T-helper 17 cell (primary cell): ENCODE measurements at places on chromosomes 5 and 9. TPM values are rescaled to one million over a fixed set of nuclear protein-coding genes. Genes with fewer than 3 reads are reported as not detected.

The MLANA gene
- not detected for total RNA-seq

The CDX1 gene
- total RNA-seq: not detected

The MAP3K1 gene
- total RNA-seq: 120 TPM

The GCNT4 gene
- total RNA-seq: 4.9 TPM

The CTSV gene
- not detected for total RNA-seq

The SYNPO gene
- total RNA-seq: not detected

DNA sequence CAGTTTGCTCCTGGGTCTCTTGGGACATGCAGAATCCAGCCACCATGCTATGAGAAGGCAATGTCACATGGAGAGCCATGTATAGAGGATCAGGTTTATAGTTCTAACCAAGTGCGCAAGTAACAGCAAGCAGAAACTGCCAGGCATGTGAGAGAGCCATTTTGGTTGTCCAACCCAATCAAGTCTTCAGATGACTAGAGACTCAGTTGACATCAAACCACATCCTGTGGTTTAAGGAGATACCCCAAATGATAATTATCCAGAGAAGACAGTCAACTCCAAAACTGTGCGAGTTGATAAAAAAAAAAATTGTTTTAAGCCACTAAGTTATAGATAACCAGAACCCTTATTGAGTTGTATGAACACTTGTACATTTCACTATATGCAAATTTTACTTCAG, 40.2 kb downstream of the TMEM232 start:
- no peak overlapping the region for H3K4me3 ChIP-seq
- no peak for DNase-seq
- no peak overlapping the region for H3K27ac ChIP-seq
- no peaks in the 10 kb centered on the region for H3K27me3 ChIP-seq
- no peaks in the 10 kb centered on the region for H3K4me1 ChIP-seq

DNA sequence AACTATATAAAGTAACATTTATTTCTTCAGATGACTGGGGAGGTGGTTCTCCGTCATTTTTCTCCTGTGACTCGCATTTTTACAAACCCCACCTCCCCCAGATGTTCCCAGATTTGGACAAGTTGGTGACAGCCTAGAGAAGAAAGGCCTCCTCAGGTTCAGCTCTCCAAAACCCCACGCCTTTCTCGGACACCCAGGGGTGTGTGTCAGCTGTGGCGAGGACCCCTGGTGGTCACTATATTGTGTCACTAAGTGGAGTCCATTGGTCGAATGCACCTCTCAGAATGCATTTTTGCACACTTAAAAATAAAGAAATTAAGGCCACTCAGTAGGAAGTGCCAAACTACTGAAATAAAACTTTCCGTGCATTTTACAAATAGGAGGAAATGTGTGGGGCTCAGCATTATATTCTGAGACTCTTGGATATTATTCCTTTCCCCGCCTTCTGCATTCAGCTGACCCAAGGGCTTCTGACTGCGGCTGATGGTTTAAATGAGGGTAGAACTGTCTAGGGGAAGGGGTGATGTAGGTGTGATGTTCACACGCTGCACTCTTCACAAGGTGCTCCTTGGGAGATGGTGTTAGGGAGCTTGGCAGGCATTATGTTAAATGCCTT, 47.6 kb downstream of the ACO1 start:
- peaks cover 6% of the 10 kb centered on the region for H3K4me1 ChIP-seq
- H3K4me3 ChIP-seq: no peak overlapping the region
- DNase-seq: no peak

GRCh38 chr5:6076341-6077239, 301.8 kb downstream of the MED10 start:
- H3K4me1 ChIP-seq: no peaks in the 10 kb centered on the region
- no peak overlapping the region for H3K4me3 ChIP-seq
- no peak for DNase-seq
- no peak overlapping the region for H3K27ac ChIP-seq
- H3K27me3 ChIP-seq: no peaks in the 10 kb centered on the region

DNA sequence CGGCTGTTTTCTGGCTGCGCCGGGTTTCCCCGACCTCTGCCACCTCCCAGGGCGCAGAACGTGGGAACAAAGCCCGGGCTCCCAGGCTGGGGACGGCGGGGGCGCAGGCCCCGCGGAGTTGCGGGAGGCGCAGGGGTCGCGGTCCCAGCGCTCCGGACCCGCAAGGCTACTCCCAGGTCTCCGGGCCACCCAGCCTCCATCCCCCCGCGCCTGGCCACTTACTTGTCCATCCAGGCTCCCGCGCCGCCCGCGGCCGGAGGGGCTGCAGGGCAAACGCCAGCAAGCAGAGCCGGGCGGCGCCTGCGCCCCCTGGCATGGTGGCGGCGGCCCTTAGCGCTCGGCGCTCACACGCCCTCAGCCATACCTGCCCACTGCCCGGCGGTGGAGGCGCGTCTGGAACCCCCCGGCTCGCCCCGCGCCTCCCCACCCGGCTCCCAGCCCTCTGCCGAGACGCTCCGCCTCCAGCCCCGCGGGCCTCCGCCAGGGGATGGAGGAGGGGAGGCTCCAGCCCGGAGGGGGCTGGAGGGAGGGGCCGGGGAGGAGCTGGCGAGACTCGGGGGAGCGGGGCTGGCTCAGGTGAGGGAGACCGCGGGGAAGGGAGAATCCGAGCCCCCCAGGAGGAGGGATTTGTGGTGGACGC, at the start of gene ADAM19:
Gene ADAM19 (minus strand): TSS at position 395 of the 640 bp plus-strand sequence. CDS start 79 bp downstream, at position 316.
- H3K4me1 ChIP-seq: peaks cover 52% of the 10 kb centered on the region
- peak within 1 kb of the TSS; percentile 99 for H3K27ac ChIP-seq
- DNase-seq: peak; percentile 56
- peaks cover 9% of the 10 kb centered on the region for H3K36me3 ChIP-seq
- H3K4me3 ChIP-seq: peak within 1 kb of the TSS; percentile 100

DNA sequence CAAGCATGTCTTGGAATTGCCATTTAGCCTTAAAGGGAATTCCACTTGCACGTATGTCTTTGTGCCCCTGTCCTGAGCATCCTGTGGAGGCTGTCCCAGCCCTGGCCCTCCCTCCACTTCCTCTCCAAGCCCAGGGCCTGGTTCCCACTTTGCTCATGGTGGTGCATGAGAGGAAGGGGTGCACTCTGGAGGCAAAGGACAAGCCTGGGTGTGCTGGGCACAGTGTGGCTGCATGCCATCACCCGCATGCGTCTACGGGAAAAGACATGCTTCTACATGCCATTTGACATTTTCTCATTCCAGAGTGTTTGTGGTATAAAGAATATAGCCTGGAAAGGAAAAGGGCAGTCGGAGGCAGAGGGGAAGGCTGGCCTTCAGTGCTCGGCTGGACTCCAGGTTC, 7.2 kb upstream of the IRX2 start:
- H3K4me1 ChIP-seq: peaks cover 5% of the 10 kb centered on the region
- H3K4me3 ChIP-seq: no peak overlapping the region
- DNase-seq: no peak

DNA sequence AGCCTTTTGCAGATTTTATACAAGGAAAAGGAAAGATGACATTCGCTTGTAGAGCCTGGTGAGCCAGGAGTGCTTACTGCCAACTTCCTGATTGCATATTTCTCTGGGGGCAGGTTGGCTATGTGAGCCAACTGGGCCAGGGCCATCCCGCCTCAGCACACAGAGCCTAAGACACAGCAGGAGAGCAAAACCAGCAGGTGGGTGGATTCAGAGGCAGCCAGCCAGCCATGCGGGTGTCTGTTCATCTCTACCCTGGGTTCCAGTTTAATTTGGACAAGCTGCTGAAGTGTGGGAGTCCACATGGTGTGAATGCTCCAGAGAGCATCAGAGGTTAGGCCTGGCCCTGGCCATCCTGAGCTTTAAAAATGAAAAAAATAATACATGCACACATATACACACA, 291.4 kb downstream of the ARHGEF28 start:
- peaks cover 5% of the 10 kb centered on the region for H3K27me3 ChIP-seq
- no peaks in the 10 kb centered on the region for H3K4me1 ChIP-seq
- H3K36me3 ChIP-seq: no peaks in the 10 kb centered on the region
- no peak for DNase-seq

GRCh38 chr5:31193591-31194467, at the start of gene CDH6:
Gene CDH6, plus strand, starts transcription at chr5:31193686. Its CDS starts 73,788 bp downstream, at chr5:31267474.
- H3K27ac ChIP-seq: no peak within 1 kb of the TSS
- H3K4me1 ChIP-seq: peaks cover 5% of the 10 kb centered on the region
- DNase-seq: no peak
- peaks cover 67% of the 10 kb centered on the region for H3K27me3 ChIP-seq
- peak within 1 kb of the TSS; percentile 8 for H3K4me3 ChIP-seq
- H3K36me3 ChIP-seq: peaks cover 4% of the 10 kb centered on the region

DNA sequence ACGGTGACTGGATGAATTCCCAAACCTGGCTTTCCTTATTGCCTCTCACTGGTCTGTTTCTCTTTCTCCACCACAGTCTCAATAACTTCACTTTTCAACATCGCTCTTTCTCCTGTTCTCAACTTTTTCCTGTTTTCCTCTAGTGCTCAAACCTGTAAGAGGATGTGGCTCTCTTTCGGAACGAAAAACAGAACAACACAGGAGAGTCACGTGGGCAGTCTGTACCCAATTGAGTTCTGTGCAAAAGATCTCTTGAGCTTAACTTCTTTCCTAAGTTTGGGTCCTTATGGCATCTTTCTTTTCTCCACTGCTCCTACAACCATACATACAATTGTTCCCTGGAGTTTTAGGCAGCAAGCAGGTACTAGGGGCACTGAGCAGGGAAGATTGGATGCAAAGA, 8.9 kb downstream of the HAVCR1 start:
- no peaks in the 10 kb centered on the region for H3K27me3 ChIP-seq
- no peak for DNase-seq
- peak overlapping the region; percentile 82 for H3K4me3 ChIP-seq
- no peaks in the 10 kb centered on the region for H3K36me3 ChIP-seq

GRCh38 chr9:12819436-12820185, 44.8 kb downstream of the LURAP1L start:
- no peaks in the 10 kb centered on the region for H3K27me3 ChIP-seq
- no peaks in the 10 kb centered on the region for H3K4me1 ChIP-seq
- H3K36me3 ChIP-seq: no peaks in the 10 kb centered on the region
- no peak for DNase-seq
- H3K27ac ChIP-seq: no peak overlapping the region
- H3K4me3 ChIP-seq: no peak overlapping the region

DNA sequence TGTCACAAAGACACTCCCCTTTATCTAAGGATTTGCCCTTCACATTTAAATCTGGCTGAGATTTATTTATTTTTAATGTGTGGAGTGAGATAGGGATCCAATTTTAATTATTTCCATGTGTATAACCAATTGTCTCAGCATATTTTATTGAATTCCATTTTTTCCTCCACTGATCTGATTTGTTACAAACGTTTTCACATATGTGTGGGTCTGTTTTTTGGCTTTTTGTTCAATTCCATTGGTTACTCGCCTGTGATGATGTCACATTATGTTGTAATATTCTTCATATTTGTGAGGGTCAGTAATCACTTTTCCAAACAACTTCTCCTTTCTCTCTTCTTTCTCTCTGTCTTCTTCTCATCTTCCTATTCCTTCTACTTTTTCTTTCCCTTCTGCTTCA, 278.3 kb upstream of the RFX3 start:
- no peaks in the 10 kb centered on the region for H3K36me3 ChIP-seq
- no peak overlapping the region for H3K27ac ChIP-seq
- DNase-seq: no peak
- no peak overlapping the region for H3K4me3 ChIP-seq
- H3K4me1 ChIP-seq: no peaks in the 10 kb centered on the region
- H3K27me3 ChIP-seq: peaks cover 25% of the 10 kb centered on the region

- H3K4me3 ChIP-seq: no peak overlapping the region
- peaks cover 2% of the 10 kb centered on the region for H3K36me3 ChIP-seq
- H3K4me1 ChIP-seq: peaks cover 10% of the 10 kb centered on the region
Measured at GRCh38 chr9:105354448-105354847, 93.4 kb upstream of the FSD1L start.

DNA sequence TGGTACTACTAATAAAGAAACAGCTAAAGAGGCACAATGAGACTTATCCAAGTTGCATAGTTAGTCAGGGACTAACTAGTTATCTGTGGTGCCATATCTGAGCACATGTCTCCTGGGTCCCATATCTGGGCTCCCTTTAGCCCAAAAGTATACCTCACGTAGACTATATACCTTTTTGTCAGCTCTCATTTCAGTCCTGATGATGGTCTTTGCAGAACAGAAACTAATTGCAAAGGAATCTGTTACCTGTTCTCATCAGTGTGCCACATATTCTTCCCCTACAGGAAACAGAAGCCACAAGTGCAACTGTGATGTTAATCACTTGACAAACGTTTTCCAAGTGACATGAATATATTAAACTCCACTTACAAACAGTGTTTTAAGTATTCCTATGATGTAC, 395.2 kb downstream of the KIAA0825 start:
- H3K4me3 ChIP-seq: no peak overlapping the region
- no peak overlapping the region for H3K27ac ChIP-seq
- DNase-seq: no peak
- H3K36me3 ChIP-seq: no peaks in the 10 kb centered on the region

GRCh38 chr9:20479419-20480155, 142.7 kb downstream of the MLLT3 start:
- no peaks in the 10 kb centered on the region for H3K27me3 ChIP-seq
- no peak overlapping the region for H3K4me3 ChIP-seq
- peaks cover 31% of the 10 kb centered on the region for H3K4me1 ChIP-seq
- no peak for DNase-seq
- H3K27ac ChIP-seq: peak overlapping the region; percentile 83

GRCh38 chr9:37952731-37953130, 48.8 kb upstream of the SLC25A51 start:
- no peak overlapping the region for H3K4me3 ChIP-seq
- H3K36me3 ChIP-seq: no peaks in the 10 kb centered on the region
- H3K4me1 ChIP-seq: peaks cover 10% of the 10 kb centered on the region

DNA sequence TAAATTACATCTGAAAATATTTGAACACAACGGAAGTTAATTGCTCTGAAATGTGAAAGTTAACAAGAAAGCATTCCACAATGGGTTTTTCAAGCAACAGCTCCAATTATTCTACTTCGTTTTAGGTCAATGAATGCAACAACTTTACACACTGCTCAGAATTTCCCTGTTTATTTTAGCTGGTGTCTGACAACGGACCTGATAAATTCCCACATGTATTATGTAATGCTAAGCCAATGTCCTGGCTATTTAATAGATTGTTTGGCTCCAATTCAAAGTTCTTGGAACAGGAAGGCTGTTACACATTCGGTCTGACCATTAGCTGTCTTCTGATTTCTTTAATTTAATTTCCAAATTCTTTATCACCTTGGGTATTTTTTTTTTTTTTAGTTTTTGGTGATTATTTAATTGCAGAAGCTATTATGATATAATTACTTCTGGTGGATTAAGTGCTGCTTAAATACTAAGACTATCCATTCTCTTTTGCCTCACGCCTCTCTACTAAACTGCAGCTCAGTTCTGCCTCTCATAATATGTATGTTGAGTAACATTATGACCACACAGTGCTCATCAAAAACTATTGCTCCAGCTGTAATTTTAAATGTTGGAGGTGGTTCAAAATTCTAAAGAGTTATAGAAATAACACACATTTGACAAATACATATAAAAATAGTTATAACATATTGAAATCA, 57.9 kb downstream of the MEF2C start:
- no peaks in the 10 kb centered on the region for H3K27me3 ChIP-seq
- no peak for DNase-seq
- H3K4me3 ChIP-seq: no peak overlapping the region
- H3K36me3 ChIP-seq: no peaks in the 10 kb centered on the region
- H3K27ac ChIP-seq: peak overlapping the region; percentile 65
